T-helper 9 cell (primary cell): ENCODE measurements at places on chromosomes 4 and X.

DNA sequence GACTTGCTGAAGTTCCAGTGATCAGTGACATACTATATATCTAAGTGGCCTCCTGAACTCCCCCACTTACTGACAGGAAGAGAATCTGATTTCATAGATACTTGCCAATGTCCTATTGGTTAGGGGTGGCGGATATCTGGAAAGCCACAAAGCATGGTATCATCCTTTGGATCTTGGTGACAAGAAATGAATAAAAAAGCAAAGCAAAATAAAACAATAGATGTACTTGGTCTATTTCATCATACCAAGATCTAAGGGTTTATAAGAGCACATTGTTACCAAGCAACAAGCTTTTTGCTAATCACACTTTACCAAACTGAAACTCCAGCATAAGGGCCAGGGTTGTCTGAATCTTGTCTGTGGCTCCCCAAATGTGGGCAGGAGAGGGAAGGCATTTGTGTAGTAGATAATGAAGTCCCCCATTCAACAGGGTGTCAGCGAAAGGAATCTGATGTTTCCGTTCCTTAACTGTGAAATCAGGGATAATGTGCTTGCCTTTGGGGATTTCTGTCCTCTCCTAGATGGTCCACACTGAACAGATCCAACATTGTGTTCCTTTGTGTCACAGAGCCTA is 125.0 kb upstream of the SMIM10 start:
- no peak for DNase-seq

GRCh38 chrX:85221361-85221760 is 22.2 kb downstream of the SATL1 start:
- no peak for DNase-seq

DNA sequence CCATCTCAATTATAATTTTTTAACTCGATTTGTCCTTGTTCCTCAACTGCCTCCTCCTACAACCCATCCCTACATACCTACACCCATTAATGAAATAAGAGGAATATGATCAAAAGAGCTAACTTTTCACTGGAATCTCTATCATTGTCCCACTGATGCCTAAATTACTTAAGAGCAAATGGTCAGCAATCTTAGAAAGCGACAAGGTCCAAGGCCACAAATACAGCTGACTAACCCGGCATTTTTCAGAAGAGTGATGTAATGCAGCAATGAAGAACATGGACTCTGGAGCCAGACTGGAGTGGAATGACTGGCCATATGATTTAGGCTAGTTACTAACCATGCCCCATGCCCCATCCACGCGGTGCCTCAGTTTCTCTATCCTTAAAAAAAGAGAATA is 56.2 kb downstream of the PPA2 start:
- no peak for DNase-seq

- no peak for DNase-seq
Observed at GRCh38 chr4:33171873-33172525, 2451.8 kb downstream of the PCDH7 start.

DNA sequence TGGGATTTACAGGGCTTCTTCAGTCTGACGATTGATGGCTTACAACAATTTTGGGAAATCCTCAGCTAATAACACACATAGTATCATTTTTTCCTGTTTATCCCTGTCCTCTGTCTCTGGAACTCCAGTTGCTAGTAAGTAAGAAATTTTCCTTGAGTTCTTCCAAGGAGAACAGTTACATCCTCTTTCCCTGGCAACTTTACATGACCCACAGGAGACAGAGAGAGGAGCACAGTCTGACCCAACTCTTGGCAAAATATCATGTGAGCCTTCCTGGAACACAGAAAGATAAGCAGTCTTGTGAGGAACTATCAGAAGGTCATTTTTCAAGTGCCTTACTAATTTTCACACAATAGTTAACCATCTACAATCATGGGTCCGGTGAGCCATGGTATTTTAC is 578.7 kb upstream of the PABPC4L start:
- DNase-seq = no peak

- DNase-seq = no peak
Observed at GRCh38 chr4:8157944-8158709, 486 bp downstream of the ABLIM2 start.

DNA sequence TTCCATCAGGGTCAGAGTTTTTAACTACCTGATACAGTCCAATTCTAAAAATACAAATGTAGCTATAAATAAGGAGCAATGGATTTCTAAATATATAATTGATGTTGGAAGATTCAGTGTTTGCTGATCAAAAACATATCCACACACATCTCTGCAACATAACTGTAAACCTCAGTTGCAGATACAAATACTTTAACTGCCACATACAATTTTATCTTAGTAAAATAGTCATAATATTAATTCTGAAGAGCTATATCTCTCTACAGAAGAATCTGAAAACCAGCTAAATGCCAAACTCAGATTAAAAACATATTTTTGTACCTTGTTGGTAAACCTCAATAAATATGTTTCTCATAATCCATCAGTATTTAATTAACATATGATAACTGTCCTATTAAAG is 674.3 kb upstream of the INTU start:
- no peak for DNase-seq

- no peak for DNase-seq
Observed at GRCh38 chr4:38056011-38056685, 96.0 kb downstream of the PTTG2 start.

DNA sequence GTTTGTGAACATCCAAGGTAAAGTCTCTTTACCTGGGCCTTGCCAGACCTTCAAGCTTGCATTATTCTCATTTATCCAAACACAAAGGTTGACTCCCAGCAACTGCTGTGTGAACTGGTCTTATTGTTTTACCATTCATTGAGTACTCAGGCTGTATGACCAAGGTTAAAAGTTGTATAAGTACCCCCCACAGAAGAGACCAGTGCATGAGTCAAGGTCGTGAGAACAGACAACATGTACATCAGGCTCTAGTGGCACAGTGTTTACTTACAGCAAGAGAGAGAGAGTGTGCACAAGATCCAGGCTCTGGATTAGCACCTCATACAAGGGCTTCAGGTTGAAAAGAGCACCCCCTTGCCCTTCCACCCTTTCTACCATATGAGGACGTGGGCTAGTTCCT is 77.4 kb upstream of the EFNB1 start:
- no peak for DNase-seq

GRCh38 chr4:10025230-10025806 is 4.0 kb upstream of the SLC2A9 start:
- no peak for DNase-seq

GRCh38 chrX:56932106-56932505 is 63.2 kb downstream of the SPIN3 start:
- DNase-seq = no peak

DNA sequence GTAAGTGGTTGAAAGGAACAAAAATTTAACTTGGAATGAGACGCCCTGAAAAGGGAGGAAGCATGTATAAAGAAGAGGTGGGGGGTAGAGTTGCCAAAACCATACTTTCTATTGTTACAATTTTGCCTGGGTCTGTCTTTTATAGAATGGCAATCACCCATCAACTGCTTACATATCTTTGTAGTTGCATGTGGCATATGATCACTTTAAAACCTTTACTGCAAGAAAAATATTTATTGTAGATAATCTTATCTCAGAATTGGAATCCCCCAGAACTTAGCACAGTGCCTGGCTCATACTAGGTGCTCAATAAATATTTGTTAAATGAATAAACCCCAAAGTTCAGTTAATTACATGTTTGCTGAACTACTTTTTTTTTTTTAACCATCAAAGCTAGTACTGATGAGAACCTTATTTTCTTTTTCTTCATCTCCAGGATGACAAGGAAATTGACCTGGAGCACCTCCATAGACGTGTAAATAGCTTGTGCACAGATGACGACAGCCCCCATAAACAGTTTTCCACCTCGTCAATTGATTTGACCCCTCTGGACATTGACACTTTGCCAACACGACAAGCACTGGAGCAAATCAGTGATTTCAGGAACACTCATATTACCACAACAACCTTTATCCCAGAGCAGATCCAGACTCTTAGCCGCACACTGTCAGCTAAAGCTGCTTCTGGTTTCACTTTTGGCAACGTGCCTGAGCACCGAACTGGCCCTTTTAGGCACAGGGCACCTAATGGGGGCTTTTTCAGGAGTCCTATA is 56.7 kb upstream of the ATOH1 start:
- DNase-seq = no peak

DNA sequence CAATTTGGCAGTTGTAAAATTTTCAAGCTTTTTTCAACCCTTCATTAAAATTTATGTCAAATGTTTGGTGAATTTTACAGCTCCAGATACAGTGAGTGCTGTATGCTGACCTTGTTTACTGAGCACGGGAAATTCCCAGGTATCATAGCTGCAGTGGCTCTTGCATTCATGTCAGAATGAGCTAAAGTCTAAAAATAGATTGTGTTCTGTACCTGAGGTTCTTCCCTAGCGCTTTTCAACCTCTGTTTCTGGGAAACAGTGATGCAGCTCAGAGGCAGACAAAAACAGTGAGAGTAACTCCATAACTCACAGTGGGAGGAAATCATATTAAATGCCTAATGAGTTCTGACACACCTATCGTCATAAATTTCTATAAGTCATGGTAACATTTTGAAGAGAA is 393.8 kb upstream of the GNPDA2 start:
- no peak for DNase-seq

GRCh38 chr4:57499786-57500185 is 389.6 kb upstream of the IGFBP7 start:
- no peak for DNase-seq

DNA sequence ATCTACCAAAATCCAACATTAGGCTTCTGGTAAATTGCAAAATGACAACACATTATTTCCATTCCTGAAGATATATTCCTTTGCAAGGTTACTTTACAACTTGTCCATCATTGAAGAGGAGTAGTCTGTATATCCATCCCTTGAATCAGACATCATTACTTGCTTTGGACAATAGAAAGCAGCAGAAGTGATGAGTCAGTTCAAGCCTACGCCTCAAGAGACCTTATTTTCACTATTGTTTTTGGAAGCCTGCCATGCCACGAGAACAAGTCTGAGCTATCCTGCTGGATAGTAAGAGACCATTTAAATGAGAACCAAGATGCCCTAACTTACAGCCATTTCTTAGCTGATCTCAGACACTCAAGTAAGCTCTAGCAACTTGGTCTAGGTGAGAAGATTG is 246.0 kb upstream of the HHIP start:
- no peak for DNase-seq

- no peak for DNase-seq
Observed at GRCh38 chrX:30904186-30904585, 15.1 kb upstream of the TAB3 start.

DNA sequence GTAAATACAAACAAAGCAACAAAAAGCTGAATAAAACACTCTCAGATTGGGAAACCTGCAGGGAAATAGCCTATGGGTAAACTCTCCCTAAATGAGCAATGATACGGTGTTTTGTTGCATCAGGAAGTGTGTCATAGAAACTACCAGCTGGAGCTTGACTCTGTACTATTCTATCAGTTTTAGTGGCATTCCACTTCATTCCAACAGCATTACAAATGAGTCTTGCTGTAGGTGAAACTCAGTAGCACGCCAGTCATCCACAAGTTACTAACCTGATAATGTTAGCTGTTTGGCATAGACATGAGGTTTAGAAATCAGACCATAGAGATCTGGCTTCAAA is 24.9 kb downstream of the FGFBP1 start:
- no peak for DNase-seq

GRCh38 chr4:137300776-137301175 is 231.5 kb downstream of the PCDH18 start:
- no peak for DNase-seq

DNA sequence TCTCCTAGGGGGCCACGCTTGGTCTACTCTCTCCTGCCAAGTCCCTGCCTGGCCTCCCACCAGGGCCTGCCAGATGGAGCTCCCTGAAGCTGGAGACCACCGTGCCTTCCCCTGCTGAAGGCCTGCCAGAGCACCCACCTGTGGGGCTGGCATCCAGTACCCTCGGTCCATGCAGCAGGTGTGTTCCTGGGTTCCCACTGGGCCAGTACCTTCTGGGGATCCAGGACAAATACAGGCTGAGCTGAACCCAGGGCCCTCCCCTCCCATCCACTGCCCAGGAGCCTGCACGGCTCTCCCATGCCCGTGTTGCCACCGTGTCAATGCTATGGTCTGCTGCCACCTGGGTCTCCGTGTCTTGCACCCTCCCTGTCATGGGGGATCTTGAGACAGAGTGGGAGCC is 68.8 kb downstream of the ABLIM2 start:
- DNase-seq = no peak

GRCh38 chr4:30768277-30768676 is 48.1 kb downstream of the PCDH7 start:
- no peak for DNase-seq

GRCh38 chr4:173153445-173153844 is 15.2 kb upstream of the GALNT7 start:
- DNase-seq = no peak

DNA sequence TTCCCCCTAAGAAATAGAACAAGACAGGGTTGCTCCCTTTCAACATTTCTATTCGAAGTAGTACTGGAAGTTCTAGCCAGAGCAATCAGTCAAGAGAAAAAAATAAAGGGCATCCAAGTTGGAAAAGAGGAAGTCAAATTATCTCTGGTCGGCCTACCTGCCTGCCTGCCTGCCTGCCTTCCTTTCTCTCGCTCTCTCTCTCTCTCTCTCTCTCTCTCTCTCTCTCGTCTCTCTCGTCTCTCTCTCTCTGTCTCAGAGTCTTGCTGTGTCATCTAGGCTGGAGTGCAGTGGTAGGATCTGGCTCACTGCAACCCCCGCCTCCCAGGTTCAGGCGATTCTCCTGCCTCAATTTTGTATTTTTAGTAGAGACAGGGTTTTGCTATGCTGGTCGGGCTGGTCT is 42.9 kb downstream of the CCKAR start:
- no peak for DNase-seq

- no peak for DNase-seq
Observed at GRCh38 chr4:76783836-76784235, 114.1 kb downstream of the SOWAHB start.

GRCh38 chr4:175657571-175657970 is 154.5 kb downstream of the GPM6A start:
- DNase-seq = no peak

GRCh38 chrX:49308604-49309269 is 5.3 kb downstream of the GAGE10 start:
- DNase-seq = no peak

DNA sequence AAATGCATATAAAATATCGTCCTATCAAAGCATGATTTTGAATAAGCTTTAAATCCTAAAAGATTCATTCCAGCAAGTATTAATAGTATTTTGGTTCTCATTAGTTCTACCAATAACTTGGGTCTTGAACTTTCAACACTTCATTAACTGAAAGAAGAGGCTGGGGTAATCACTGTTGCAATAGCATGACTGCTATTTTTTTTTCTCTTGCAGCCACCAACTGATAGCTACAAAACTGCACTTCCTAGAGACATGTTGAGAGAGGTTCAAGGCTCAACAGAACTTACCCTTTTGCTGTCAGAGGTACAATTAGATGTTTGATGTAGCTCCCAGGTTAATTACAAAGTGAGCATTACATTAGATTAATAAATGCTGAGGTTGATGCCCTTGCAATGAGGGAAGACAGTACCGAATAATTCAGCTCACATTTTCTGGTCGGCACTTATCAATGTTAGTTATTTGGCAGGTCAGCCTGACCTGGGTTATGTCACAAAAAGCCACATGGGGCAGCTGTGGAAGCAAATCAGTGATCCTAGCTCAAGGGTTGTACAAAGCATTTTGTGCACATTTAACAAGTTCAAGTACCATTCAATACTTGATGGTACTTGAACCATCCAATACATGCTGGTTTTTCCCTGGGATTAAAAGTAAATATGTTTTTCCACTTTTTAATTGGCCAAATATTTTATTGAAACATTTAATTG is 29.9 kb upstream of the TET2 start:
- no peak for DNase-seq

- no peak for DNase-seq
Observed at GRCh38 chrX:112704187-112704586, 24.4 kb upstream of the LHFPL1 start.
